ENCODE measurements at places on chromosomes 13 and 19.
A peak's percentile ranks its signal among the peaks of the same experiment; 100 is the strongest.

- no peak for DNase-seq
Measured at GRCh38 chr13:46179969-46180763, 1.8 kb downstream of the LCP1 start.

DNA sequence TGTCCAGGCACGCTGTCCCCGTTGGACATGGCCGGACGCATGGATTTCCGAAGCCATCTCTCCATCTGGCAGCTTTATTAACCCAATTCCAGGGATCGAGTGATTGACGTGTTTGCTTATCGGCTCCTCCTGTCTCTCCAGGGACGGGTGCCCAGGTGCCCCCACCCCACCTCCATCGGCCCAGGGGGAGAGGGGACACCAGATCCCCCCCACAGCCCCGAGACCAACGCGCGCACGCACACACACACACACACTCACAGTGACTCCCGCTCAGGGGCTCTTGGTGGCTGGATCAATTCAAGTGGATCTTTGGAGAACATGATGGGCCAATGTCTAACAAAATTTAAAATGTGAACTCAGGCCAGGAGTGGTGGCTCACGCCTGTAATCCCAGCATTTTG, 23.1 kb upstream of the ONECUT3 start:
- DNase-seq = no peak

DNA sequence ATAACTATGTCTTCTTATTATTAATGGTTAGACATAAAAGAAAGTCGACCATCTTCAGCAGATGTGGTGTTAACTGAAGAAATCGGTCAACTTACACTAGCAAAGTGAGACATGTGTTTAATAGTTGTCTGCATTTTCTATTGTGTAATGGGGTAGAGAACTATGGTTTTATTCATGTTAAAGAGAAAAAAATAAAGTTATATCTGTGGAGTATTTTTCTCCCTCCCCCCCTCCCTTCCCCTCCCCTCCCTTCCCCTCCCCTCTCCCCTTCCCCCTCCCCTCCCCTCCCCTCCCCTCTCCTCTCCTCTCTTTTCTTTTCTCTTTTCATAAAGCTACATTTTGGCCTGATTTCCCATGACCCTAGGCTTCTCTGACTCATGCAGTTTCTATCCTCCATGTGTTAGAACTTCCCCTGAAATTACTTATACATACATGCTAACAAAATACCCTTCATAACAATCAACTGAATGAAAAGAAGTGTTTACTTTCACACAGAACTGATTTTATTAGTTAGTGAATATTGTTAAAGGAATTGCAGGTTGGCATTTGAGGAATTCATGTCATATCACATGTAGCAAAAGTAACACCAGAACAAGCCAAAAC, 1431.0 kb upstream of the ATXN8OS start:
- no peak for DNase-seq

DNA sequence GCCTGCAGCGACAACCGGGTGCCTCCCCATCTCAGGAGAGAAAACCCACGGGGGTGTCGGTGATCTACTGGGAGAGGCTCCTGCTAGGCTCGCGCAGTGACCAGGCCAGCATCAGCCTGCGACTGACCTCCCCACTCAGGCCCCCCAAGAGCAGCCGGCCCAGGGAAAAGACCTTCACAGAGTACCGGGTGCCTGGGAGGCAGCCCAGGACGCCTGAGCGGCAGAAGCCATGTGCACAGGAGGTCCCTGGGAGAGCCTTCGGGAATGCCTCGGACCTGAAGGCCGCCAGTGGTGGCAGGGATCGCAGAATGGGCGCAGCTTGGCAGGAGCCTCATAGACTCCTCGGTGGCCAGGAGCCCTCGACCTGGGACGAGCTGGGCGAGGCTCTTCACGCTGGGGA, 3.9 kb downstream of the ZNF324B start:
- DNase-seq = no peak

- DNase-seq = no peak
Measured at GRCh38 chr13:35855531-35856019, 275.6 kb downstream of the DCLK1 start.

DNA sequence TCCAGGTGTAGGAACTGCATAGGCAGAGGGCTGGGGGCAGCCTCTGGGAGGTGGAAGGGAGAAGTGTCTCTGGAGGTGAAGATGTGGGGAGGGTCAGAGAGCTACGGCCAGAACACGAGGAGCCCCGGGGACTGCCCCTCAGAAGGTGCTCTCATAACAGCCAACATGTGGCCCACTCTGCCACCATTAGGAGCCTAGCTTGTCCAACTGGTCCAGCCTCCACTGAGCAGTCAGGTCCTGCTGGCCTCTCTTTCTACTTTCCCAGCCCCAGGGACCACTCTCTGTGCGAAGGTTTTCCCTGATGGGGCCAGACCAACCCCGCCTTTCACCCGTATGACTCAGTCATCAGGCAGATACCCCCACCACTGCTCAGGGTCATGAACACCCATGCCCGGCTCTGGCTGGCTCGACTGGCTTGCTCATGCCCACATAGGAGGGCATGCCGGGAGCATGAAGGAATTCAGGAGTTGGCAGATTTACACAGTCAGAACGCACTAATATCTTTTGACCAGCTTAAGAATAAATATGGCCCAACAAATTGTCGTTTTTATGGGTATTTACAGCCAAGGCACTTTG, 37.5 kb upstream of the C19orf12 start:
- no peak for DNase-seq

GRCh38 chr19:11138601-11139300, 16.8 kb downstream of the SPC24 start:
- DNase-seq = no peak

DNA sequence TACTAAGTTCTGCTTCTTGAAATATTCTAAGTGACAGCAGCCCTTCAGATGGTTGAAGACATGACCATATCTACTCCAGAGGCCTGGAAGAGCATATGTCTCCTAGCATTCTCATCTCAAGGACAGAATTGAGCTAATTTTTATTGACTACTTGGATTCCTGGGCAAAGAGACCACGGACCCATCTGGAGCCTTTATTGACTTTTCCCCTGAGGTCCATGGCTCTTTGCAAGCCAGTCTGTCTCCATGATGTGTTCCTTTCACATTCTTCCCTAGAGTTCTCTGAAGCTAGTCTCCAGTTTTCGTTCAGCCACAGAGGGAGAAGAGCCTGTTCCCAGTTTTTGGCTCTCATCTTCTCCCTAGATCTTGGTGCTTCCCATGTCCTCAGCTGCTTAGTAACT, 202.7 kb downstream of the PCCA start:
- DNase-seq = no peak

DNA sequence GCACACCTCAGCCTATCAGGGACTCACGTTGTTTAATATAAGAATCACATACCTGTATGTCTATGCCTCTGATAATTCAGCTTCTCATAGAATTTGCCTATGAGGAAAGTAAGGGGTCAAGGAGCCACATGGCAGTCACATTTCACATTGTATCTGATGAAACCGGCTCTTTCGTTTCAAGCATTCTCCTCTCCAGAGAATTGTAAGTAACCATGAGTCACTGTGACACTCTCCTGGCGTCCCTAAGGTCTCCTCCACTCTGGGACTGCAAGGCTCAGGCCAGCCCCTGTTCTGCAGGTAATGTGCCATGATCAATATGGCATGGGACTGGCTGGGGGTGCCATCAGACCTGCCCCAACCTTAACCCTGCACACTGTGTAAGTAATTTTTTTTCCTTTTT, 503.3 kb downstream of the COG6 start:
- no peak for DNase-seq

GRCh38 chr13:19604306-19604705, 29.2 kb upstream of the MPHOSPH8 start:
- DNase-seq = no peak

GRCh38 chr19:1263188-1263587, 5.9 kb upstream of the CIRBP start:
- DNase-seq = no peak

GRCh38 chr13:32857689-32858088, 158.5 kb upstream of the KL start:
- DNase-seq = no peak

DNA sequence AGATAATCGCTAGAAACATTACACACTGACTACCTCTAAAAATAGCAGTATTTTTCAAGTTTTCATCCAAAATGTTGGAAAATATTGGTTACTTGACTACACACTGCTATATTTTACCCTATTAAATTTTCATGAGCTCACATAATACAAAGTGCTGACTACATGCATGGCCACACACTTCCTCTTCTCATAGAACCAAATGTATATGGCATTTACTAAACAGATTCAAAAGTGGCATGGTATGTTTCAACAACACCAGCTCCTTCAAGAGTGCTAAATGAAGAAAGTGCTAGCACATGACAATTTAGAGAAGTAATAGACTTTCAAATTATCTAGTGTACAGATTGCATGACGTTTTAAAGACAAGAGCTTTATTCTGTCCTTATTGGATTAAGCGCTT, 780.4 kb upstream of the SLITRK6 start:
- DNase-seq = no peak

- no peak for DNase-seq
Measured at GRCh38 chr13:24672141-24673132, 7.8 kb upstream of the ATP12A start.

DNA sequence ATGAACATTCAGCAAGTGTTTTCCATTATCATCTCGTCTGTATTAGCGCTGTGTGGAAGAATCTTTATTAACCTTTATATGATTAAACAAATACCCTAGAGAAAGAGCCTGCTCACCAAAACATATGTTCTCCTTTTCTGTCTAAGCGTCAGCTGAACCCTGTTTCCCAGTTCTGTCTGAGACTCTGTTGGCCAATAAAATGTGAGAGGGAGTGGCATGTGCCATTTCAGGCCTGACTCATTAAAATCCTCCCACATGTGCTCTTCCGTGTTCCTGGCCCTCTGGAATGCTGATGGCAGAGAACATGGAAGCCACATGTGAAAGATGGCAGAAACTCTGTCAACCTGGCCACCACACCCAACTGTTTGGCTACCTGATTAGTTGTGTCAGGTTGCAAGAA, 181.9 kb upstream of the EDNRB start:
- no peak for DNase-seq

DNA sequence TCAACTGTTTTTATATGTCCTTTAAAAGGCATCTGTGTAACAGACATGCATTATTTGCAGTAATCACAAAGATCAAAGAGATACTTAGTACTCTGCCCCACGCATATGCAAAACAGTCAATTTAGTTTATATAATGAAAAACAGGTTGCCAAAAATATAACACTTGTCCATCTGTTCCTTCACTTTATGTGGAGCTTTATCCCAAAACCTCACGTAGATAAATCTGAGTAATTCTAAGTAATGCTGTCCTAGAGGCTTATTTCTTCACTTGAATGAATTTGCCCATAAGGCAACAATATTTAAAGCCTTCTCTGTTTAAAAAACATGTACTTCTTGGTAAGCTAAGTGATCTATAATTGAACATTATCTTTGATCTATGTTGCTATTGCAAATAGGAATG, 20.3 kb upstream of the SLITRK6 start:
- DNase-seq = no peak

- no peak for DNase-seq
Measured at GRCh38 chr13:67267136-67267535, 37.0 kb upstream of the PCDH9 start.

DNA sequence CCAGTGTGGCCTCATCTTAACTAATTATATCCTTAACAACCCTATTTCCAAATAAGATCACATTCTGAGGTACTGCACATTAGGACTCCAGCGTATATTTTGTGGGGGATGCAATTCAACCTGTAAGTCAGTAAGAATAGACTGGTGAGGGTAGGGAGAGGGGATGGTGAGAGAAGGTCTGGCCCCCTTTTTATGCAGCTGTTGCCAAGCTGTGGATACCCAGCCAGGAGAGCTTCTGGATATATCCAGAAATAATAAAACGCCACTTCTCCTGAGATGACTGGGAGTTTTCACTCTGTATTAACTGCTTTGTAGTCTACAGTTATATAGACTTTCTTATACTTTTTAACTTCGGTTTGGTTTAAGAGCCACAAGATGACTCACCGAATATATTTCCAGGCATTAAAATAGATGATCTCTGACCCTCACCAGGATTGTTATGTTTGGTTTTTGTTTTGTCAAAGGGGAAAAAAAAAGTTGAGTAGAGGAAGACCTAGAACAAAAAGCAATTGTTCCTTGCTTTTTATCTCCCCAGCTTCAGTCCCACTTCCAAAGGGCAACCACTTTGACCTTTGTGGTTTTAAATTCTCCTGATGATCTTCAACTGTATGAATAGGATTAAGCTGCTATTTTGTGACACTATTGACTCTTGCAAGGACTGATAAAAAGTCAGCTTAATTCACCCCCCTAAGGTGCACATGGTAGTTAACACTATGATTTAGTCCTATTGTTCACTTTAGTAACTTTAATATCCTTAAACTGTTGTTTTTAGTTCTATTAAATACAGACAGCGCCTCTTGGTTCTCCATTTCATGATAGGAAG, 3.1 kb upstream of the NEK3 start:
- DNase-seq = no peak

DNA sequence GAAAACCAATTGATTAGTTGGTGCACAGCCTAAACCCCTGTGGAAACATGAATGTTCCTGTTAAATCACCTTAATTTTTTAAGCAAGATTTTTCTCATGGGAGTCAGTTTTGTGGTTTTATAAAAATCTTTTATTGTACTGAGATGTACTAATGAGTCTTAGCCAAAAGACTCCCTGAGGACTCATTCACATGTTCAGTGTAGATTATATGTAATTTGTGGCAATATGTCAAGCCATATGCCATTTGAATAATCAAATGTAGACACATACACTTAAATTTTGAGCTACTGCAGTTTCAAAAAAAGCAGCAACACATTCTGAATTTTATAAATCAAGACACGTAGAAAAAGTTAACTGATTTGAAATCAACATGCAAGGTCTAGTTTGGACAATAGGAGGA, 395.2 kb downstream of the MYO16 start:
- no peak for DNase-seq

DNA sequence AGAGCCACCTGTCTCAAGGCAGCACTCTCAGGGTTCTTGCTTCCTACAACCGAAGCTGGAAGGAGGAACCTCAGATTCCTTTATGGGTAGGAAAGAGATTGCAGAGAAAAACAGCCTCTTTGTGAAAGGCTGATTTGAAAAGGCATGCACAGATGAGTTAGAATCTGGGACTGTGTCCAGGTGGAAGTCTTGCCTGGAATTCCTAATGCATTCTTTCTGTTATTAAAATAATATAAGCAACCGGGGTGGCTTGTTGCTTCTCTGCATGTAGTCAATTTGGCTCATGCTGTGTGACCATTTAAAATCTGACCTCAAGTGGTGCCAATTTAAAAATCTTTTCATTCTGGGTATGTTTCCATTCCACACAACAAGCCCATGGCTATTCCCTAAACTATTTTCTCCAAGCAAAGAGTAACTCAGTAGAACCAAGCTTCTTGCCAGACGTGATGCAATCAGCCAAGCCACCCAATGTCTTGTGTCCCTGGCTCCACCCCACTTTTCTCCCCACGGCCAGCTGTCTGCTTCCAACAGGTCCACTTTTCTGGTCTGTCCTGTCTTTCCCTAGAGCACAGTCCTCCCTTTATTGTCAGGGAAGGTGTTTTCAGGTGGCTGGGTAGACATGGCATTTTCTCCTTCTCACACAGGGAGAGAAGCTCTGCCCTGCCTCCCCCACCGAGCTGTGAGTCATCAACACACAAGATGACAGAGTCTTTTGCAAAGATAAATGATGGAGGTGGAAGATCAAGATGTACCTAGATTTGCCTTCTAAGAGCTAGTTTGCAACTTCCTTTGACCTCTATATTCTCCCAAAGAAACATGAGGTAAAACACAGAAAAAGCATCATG, 394.3 kb downstream of the FOXO1 start:
- peak; percentile 13 for DNase-seq

GRCh38 chr19:18284712-18285360, 3.4 kb upstream of the JUND start:
- DNase-seq = peak; percentile 50

Data from stimulated activated CD4-positive, alpha-beta T cell treated with anti-CD3 and anti-CD28 coated beads, Interleukin-12 subunit alpha, Interleukin-12 subunit beta, amount 100 ng/mL, for 48 hours (primary cell).